NCI-H1694 (cell line): ENCODE measurements at places on chromosomes 3 and 15.
A peak's percentile ranks its signal among the peaks of the same experiment; 100 is the strongest.

GRCh38 chr15:51888593-51889195 is 59.2 kb downstream of the TMOD3 start:
- DNase-seq: no peak

DNA sequence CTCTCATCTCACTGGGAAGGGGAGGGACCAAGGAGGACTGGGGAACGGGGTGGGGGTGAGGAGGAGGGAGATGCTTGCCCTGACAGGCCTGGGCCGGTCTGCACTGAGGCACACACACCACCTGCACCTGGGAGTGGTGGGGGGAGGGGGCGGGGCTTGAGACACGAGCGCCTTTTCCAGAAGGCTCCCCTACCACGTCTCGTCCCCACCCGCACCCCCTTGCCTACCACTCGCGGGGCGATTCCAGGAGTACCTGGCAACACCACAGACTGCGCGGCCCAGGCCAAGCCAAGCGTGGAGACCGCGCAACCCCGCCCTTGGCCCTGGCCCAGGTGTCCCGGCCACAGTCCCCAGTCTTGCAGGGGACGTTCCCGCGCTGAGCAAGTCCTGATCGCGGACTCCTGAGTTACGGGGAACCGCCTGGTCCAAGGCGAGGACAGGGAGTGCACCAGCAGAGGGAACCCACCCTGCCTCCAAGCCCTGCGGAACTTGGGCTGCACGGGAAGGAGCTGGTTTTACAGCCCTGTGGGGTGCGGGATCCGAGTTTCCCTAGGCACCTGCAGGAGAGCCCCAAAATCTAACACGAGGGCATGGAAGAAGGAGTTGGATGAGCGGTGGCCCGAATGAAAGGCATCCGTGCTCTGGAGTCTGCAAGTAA is 68.1 kb upstream of the SH3GL3 start:
- DNase-seq: no peak

DNA sequence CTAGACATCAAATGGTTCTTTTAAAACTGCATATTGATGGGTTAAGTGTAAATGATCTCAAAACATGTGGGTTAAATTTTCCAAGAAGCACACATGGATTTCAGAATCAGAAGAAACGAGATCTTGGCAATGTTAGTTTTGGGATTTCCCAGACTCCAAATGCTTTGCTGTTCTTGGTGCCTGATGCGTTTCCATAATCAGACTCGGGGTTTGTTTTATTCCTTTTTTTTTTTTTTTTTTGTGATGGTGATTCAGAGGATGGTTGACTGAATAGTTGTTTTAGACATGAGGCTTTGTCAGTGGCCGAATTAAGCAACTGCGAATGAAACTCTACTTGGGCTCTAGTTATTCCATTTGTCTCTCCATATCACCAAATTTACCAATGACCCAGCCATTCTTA is 52.2 kb upstream of the FAM98B start:
- no peak for DNase-seq

- DNase-seq: no peak
These were observed 54.1 kb upstream of the CCR2 start for GRCh38 chr3:46299608-46300460.

- DNase-seq: no peak
These were observed 53.6 kb upstream of the MINAR1 start for GRCh38 chr15:79378394-79379109.

GRCh38 chr3:70856414-70857162 is 544.1 kb upstream of the MDFIC2 start:
- no peak for DNase-seq

GRCh38 chr3:181105646-181106045 is 116.1 kb upstream of the DNAJC19 start:
- DNase-seq: no peak

DNA sequence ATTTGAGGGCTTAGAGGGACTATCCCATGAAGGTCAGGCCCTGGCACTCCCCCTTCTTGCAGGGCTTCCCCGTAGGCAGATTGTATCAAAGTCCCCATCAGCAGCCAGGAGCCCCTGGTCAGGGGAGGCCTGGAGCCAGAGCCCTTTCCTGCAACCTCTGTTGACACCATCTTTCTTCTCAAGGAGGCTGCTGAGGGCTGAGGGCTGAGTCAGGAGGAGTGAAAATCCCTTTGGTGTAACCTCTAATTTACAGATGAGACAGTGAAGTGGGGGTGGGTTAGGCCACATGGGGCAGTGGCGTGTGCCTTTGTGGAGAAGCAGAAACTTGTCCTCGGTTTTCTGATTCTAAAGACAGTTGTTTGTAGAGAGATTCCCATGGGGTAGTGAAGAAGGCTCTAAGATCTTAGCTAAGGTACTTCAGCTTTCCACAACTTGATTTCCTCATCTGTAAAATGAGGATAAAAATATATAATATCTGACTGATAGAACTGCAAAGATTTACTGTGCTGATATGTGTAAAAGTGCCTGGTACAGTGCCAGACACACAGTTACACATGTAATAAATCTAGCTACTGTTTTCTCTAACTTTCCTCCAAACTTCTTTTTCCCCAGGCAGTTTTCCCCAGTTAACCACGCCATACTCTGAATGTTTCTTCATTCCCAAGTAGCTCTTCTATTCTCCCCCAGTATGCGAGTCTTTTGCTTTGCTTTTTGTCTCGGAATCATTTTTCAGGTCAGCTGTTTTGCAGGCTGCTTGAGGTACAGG is 249.4 kb upstream of the TPM1 start:
- no peak for DNase-seq

- no peak for DNase-seq
These were observed 305.6 kb upstream of the SEMA6D start for GRCh38 chr15:47411733-47412132.

DNA sequence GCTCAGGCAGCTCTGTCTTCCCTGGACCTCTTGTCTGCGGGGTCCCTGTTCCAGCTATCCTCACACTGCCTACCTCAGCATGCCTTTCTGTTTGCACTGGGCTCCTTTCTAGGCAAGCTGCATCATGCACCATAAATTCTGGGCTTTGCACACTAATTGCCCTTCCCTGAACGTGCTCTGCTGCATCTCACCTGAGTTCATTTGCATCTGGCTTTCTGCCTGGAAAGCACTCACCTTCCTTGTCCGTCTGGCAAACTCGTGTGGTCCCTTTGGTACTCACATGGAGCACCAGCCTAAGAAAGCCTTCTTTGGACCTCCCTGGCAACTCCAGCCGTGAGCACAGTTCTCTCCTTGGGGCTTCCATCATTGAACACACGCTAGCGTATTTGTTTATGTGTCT is 365.6 kb downstream of the SV2B start:
- no peak for DNase-seq

DNA sequence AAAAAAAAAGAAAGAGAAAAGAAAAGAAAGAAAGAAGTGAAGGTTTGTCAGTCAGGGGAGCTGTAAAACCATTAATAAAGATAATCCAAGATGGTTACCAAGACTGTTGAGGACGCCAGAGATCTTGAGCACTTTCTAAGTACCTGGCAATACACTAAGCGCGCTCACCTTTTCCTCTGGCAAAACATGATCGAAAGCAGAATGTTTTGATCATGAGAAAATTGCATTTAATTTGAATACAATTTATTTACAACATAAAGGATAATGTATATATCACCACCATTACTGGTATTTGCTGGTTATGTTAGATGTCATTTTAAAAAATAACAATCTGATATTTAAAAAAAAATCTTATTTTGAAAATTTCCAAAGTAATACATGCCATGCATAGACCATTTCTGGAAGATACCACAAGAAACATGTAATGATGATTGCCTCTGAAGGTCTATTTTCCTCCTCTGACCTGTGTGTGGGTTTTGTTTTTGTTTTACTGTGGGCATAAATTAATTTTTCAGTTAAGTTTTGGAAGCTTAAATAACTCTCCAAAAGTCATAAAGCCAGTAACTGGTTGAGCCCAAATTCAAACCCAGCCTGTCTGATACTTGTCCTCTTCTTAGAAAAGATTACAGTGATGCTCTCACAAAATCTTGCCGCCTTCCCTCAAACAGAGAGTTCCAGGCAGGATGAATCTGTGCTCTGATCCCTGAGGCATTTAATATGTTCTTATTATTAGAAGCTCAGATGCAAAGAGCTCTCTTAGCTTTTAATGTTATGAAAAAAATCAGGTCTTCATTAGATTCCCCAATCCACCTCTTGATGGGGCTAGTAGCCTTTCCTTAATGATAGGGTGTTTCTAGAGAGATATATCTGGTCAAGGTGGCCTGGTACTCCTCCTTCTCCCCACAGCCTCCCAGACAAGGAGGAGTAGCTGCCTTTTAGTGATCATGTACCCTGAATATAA is 2.0 kb downstream of the B2M start:
- peak; percentile 45 for DNase-seq

GRCh38 chr3:186417791-186418190 is 55.8 kb upstream of the DGKG start:
- no peak for DNase-seq

DNA sequence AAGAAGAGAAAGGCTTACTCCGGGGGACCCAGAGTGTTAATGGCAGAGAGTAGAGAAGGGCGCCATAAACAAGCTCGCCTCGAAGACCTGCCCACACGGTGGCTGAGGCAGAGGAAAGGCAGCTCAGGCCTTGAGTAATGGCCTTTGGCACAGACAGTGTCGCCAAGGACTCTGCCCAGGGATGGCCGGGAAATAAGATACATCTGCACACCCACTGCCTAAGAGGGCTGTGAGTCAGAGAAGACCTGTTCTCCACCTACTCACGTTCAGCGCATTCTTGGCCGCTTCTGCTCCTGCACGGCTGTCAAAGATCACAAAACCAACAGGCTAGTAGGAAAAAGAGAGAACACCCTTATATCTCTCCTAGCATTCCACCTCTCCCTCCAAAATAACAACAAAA is 26.2 kb downstream of the RBPMS2 start:
- no peak for DNase-seq

- no peak for DNase-seq
These were observed 52.5 kb downstream of the OXNAD1 start for GRCh38 chr3:16317561-16317945.

- no peak for DNase-seq
These were observed 104.1 kb downstream of the STT3B start for GRCh38 chr3:31636694-31637442.

DNA sequence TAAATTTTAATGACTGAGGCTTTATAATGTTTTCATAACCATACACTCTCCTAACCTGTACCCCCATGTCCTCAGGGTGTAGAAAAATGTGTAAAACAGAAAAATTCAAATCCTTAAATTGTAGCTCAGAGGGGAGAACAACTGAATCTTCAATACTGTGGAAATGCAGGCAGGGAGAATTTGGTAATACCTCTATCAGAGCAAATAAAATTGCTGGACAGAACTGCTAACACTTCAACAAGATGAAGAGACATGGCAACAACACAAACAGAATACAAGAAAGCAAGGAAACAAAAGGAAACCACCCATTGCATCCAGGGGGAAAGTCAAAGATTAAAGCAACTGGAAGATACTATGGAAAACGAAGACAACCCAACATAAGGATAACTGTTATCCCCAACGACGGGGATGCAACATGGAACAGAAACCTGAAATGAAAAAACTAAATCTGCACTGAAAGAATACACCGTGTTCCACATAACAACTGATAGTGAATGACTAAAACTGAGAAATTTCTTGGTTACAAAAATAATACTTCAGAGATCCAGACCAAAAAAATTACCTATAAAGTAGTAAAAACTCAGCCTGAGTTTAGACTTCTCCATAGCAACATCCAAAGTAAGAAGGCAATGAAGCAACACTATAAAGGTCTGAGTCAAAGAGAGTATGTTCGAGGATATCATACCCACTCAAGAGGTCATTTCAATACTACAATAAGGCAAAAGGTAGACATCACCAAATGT is 48.5 kb downstream of the HACD2 start:
- DNase-seq: no peak

DNA sequence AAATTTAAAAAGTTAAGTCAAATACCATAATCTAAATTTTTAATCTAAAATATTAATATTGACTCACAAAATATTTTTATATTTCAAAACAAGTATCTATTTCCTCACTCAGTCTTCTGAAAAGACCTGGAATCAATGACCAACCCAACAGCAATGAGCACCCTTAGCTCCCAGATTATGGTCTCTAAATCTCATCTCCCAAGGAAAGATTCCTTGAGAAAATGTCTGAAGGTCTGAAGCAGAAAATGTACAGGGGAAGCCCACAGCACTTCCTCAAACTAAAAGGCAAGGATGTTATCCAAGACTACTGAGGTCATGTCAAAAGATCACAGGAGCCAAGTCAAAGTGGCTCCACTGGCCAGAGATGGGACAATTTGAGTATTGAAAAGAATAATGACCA is 51.0 kb upstream of the SLCO2A1 start:
- no peak for DNase-seq

DNA sequence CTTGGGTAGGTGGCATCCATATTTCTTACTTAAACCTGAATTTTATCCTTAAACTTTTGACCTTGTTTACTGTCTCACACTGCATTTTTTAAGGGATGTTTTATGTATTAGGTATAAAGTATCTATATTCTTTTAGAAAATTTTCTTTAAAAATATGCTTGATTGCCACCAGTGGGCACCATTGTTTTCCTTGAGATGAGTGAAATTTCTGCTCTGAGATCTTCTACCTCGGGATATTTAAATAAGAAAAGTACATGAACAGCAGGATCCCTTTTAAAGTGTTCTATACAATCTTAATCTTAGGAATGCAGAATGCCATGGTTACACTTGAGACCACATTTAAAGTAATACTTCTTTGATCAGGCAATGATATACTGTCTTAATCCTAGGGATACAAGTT is 108.7 kb downstream of the SLMAP start:
- no peak for DNase-seq

- no peak for DNase-seq
These were observed 75.0 kb upstream of the GCNT3 start for GRCh38 chr15:59536553-59536952.

DNA sequence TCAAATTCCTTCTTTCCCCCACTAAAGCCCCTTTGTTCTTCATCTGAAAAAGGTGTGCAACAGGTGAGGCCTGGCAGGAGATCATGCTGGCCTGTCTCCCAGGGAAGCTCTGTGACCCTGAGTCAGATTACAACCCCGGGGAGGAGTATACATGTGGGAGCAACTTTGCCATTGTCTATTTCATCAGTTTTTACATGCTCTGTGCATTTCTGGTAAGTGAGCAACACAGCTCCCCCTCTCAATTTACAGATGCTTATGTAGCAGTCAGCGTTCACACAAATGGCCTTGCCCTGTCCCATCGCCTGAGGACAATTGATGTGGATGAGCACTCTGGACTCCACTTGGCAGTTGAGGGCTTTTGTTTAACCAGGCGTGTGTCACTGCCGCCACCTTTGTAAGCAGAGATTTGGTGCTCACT is 70.4 kb downstream of the CHDH start:
- no peak for DNase-seq

- DNase-seq: no peak
These were observed 46.6 kb upstream of the MDFIC2 start for GRCh38 chr3:70358978-70359580.

GRCh38 chr3:183764847-183765731 is 60.3 kb downstream of the MAP6D1 start:
- no peak for DNase-seq

DNA sequence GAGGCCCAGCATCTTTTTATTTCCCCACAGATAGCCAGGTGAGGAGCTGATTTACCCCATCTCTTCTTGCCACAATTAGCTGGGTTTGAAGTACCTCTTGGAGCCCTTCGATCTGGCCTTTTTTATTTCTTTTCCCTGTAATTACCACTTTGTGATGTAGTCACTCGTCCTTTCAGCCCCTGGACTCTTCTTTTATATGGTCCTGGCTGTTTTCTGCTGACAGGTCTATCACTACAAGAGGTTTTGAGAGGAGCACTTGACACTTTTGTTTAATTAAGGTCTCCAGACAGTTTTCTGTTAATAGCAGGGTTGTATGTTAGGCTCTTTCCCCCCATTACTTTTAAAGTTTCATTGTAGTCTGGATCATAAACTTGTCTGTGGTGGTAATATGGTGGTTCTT is 11.8 kb downstream of the ATXN7 start:
- no peak for DNase-seq
